SHP77 (cell line): ENCODE measurements at places on chromosomes 1 and 21.

GRCh38 chr1:2047749-2048729, 2.2 kb upstream of the PRKCZ start:
- DNase-seq = no peak

- peak; percentile 36 for DNase-seq
These were observed 1.3 kb upstream of the TXNIP start for GRCh38 chr1:145997718-145998023.

GRCh38 chr1:75765697-75766355, 20.2 kb upstream of the RABGGTB start:
- DNase-seq = no peak

DNA sequence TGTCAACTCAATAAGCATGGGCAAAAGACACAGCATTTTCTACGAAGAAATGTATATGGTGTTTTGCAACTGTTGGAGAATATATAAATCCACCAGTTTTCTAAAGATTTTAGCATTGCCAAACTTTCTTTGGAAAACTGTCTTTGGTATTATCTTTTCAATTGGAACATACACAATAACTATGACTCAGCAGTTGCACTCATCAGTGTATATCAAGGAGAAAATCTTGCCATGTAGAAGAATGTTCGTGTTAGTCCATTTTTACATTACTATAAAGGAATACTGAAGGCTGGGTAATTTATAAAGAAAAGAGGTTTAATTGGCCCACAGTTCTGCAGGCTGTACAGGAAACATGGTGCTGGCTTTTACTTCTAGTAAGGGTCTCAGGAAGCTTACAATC, 41.1 kb downstream of the PRKAA2 start:
- DNase-seq = no peak

- no peak for DNase-seq
These were observed 27.5 kb downstream of the RGL1 start for GRCh38 chr1:183832459-183832858.
